ENCODE measurements at places on chromosomes 7 and 10. TPM values are rescaled to one million over a fixed set of nuclear protein-coding genes. Genes with fewer than 3 reads are reported as not detected.

The MSANTD7 gene
- 14.3 TPM for total RNA-seq

The JCAD gene
- total RNA-seq: 10.4 TPM

DNA sequence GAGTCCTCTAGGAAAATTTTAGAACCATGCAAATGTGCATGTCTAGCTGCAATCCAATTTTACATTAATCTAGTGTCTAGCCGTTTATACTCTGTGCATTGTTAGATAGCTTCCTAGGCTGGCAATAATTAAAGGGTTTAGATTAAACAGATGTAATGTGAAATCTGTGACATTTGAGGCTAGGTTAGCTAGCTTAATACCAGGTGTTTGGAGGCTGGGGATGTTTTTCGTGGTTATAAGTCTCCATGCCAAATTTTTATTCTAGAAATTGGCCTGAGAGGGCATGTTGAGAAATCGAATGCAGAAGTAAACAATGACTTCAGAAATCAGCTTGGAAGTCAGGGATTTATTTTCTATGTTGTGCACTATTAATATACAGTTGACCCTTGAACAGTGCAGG, 94.2 kb downstream of the ST7 start:
- H3K27me3 ChIP-seq: no peaks in the 10 kb centered on the region
- H3K36me3 ChIP-seq: no peaks in the 10 kb centered on the region
- no peak overlapping the region for H3K27ac ChIP-seq
- DNase-seq: no peak
- H3K4me3 ChIP-seq: no peak overlapping the region

DNA sequence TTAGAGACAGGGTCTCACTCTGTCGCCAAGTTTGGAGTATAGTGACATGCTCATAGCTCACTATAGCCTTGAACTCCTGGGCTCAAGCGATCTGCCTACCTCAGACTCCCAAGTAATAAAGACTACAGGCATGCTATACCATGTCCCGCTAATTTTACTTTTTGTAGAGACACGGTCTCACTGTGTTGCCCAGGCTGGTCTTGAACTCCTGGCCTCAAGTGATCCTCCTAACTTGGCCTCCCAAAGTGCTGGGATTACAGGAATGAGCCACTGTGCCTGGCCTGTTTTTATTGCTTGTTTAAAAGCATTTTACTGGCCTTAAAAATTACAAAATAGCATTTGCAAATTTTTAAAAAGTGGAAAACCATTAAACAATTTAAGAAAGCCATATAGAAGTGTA, 135.0 kb downstream of the JAZF1 start:
- no peak overlapping the region for H3K4me3 ChIP-seq
- no peak for DNase-seq
- H3K4me1 ChIP-seq: peaks cover under 1% of the 10 kb centered on the region

DNA sequence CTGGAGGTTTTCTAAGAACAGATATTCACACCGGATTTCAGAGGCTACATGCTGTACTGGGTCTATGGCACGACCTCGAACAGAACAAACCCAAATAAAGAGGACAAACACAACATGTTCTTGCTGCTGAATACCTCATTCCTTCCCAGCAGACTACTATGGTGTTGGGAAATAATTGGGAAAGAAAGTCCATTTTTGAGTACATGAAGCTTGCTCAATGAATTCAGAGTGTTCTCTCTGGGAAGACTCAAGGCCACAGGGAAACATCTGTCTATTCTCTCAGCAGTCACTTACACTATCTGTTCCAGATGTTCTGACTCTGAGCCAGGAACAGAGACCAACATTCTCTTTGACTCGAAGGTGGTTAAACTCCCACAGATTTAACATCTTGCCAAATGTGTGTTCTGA, 30.9 kb downstream of the LAMB1 start:
- H3K4me1 ChIP-seq: peaks cover 8% of the 10 kb centered on the region
- H3K36me3 ChIP-seq: no peaks in the 10 kb centered on the region
- H3K27ac ChIP-seq: peak overlapping the region; percentile 20
- no peak overlapping the region for H3K4me3 ChIP-seq
- no peaks in the 10 kb centered on the region for H3K27me3 ChIP-seq
- DNase-seq: no peak

DNA sequence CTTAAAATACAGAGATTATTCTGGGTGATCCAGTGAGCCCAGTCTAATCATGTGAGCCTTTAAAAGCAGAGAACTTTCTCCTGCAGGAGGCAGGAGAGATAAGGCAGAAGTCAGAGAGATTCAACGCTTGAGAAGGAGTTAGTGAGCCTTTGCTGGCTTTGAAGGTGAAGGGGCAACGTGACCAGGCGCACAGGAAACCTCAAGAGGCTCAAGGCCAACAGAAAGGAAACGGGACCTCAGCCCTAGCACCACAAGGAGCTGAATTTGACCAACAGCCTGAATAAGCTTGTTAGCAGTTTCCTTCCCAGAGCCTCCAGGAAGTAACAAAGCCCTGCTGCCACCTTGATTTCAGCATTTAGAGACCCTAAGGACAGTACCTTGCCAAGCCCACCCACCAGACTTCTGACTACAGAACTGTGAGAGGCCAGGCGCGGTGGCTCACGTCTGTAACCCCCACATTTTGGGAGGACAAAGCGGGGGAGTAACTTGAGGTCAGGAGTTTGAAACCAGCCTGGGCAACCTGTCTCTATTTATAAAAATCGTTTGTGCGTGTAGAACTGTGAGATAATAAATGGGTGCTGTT, 87.3 kb upstream of the KAT6B start:
- peaks cover 3% of the 10 kb centered on the region for H3K4me1 ChIP-seq
- no peaks in the 10 kb centered on the region for H3K36me3 ChIP-seq
- H3K27me3 ChIP-seq: no peaks in the 10 kb centered on the region
- DNase-seq: no peak
- no peak overlapping the region for H3K4me3 ChIP-seq
- no peak overlapping the region for H3K27ac ChIP-seq

- no peaks in the 10 kb centered on the region for H3K36me3 ChIP-seq
- no peaks in the 10 kb centered on the region for H3K27me3 ChIP-seq
- H3K4me1 ChIP-seq: no peaks in the 10 kb centered on the region
- no peak for DNase-seq
These were observed 147.1 kb upstream of the GDF10 start for GRCh38 chr10:47152861-47153349.

DNA sequence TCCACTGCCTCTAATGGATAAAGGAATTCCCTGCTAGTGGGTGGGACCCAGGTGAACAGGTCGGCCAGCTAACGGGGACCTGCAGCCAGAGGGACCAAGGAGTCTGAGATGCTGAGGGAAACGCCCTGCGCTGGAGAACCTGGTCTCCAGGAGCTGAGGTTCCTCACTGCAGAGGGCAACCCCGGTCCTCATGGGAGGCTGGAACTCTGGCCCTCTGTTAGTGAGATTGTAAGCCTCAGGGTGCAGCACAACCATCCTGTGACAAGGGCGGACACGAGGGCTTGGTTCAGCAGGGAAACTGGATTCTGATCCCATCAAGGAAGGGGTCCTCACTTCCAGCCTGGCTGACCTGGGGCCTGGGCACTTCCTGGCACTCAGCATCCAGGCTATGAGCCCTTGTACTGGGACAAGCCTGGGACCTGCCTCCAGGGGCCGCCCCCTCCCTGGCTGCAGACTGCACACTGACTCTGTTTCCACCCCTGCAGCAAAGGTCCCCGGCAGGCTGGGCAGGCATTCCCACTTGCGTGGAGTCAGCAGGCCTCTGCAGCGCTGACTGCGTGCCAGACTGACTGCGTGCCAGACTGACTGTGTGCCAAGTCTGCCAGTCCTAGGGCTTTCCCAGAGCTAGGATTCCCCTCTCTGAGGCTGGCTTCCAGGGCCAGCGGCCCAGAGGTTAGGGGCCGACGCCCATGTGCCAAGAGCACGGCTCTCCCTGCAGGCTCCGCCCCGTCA, 143.2 kb downstream of the MAPK8 start:
- no peaks in the 10 kb centered on the region for H3K36me3 ChIP-seq
- H3K27me3 ChIP-seq: no peaks in the 10 kb centered on the region
- peak; percentile 27 for DNase-seq
